HAP-1 (cell line): ENCODE measurements at places on chromosomes 11 and 22.

DNA sequence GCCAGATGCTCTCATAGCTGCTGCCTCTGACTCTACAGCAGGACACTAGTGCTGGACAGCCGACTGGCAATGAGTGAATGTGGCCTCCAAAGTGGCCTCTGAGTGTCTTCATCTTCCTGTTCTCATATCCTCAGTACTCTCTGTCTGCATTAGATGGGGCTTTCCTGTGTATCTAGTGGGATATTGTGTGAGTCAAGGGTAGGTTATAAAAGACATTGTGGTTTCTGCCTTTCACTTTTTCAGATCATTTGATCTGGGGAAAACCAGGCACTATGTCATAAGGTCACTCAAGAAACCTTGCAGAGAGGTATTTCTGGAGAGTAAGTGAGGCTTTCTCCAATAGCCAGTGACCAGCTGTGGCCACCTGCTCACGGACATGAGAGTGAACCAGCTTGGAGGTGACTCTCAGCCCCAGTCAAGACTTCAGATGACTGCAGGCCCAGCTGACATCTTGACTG is 333.6 kb upstream of the NCAM1 start:
- no peak for DNase-seq

DNA sequence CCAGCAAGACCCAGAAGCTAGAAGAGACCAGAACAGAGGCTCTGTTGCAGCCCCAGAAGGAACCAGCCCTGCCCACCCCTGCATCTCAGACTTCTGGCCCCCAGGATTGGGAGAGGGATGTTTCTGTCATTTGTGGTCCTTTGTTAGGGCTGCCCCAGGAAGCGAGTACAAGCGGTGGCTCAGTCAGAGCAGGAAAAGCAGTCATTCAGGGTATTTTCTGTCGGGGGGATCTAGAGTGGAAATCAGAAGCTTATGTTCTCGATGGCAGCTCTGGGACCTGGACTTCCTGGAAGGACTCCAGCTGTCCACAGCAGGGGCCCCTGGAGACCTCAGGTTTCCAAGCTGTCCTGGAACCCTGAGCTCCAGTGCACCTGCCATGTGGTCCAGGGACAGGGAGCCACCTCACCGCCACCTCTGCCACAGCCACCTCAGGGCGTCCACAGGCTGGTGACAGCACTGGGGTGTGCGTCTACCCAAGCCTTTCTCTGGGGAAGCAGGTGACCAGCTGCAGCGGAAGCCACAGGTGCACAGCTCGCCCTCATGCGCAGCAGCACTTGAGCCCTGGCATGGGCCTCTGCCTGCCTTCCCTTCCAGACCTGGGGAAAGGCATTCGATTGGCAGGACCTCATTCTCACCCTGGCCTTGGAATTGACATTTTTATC is 2.6 kb downstream of the KRTAP5-5 start:
- no peak for DNase-seq

GRCh38 chr11:69921128-69922014 is 102.2 kb upstream of the FGF3 start:
- no peak for DNase-seq

DNA sequence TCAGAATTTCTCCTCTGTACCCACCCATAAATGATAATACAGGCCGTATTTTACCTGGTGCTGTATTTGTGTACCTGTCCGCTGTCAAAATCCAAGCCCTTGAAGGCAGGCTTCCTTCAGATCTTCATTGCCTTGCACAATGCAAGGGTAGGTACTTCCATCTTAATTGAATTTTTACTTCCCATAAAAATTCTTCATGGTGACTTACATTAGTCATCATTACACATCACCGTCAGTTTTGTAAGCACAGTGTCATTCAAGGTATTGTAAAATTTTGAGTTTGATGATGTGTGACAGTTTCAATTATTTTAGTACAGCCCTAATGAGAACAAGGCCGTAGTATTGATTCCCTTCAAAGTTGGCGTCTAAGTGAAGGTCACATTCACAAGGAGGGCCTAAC is 770 bp upstream of the TSG101 start:
- DNase-seq = no peak

DNA sequence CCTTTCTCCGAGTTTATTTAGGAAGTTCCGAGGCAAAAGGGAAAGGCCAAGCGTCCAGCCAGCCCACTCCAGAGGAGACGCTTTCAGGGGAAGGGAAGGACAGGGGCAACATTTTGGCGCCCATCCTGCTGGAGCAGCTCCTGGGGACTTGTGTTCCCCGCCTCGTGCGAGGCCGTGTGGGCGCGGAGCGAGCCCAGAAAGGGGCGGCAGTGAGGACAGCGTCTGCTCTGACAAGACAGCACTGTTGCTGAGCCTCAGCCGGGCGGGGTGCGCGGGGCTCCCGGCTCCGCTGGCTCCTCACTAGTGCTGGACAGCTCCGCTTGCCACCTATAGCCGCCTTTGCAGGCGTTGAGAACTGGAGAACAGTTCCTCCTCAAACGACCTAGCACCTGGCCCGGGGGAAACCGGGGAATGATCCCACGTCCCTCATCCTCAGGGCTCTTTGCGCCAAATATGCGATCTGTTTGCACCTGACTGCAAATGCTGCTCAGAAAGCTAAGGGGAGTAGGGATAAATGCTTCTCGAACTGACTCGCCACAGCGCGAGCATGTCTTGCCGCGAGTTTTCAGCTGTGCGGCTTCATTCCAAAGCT is 722 bp upstream of the GUCY1A2 start:
- no peak for DNase-seq

DNA sequence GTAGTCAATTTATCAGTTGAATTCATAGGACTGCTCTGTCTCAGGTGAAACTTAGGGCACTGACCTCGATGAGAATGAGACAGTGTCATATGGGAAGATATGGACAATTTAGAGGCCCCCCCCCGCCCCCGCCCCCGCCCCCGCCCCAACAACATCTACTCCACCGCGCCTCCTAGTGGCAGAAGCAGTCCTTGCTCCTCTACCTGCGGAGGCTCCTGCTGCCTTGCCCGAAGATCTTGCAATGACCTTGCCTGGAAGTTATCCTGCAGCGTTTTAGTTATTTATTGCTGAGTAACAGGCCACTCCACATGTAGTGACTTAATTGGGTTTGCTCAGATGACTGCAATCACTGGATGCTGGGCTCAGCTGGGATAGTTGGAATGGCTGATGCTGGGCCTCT is 15.2 kb downstream of the SERPINH1 start:
- DNase-seq = peak; percentile 79

DNA sequence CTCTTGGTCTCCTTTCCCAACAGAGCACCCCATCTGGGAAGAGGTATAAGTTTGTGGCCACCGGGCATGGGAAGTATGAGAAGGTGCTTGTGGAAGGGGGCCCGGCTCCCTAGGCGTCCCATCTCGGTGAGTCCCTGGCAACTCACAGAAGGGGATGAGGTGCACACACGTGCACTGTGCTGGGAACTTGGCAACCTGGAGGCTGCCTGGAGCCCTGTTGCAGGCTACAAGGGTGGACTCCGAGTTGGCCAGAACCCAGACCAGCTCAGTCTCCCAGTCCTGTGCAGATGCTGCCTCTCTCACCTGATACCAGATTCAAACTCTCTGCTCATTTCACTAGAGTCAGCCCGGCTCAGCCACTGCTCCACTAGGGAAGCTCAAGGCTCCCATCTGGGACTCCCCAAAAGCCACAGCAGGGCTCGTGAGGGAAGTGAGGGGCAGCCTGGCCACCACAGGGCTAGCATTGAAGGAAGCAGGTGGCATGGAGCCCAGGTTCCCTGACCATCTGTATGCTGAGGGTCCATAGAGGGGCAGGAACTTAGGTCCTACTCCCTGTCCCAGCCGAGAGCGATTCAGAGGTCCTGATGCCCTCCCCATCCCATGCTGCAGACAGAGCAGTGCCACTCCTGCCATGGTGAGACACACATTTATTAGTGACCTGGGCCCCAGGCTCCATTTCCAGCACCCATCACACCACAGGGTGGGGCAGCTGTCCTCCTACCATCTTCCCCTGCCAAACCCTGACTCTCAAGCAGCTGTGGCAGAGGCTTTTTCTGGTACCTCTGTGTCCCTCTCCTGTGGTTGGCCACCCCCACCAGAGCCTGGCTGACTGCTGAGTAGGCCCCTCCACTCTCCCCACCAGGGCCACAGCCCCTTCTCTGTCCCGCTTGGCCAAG is 4.0 kb downstream of the PRR33 start:
- no peak for DNase-seq

DNA sequence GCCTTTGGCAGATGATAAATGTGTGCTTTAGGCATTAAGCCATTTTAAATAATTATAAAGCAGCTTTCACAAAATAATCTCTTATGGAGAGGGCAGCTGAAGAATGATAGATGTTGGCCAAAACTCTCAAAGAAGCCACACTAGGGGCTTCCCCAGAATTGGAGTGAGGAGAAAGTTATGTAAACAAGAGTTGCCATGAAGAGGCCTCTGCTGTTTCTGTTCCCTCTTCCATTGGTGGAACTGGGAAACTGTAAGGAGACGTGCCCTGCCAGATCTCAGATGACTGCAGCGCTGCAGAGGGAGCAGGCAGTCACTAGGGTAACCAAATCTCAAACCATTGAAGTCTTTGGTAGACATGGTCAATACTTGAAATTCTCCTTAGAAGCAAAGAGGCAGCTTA is 19.4 kb upstream of the APLP2 start:
- no peak for DNase-seq

DNA sequence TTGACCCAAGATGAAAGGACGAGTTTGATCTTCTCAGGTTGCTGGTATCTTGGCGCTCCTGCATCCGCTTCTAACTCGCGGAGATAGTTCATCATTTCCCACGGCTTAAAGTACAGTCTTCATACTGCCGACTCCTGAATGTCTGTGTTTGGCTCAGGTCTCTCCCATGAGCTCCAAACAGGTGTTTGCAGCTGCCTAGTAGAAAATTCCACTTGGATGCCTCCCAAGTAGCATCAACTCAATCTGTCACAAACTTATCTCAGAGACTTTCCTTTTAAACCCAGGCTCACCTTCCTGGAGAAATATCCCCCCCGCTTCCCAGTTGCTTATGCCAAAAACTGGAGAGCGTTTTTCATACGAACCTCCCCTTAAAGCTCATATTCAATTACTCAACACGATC is 986.5 kb downstream of the TBC1D22A start:
- DNase-seq = no peak

- DNase-seq = peak; percentile 63
These were observed 915 bp downstream of the FEZ1 start for GRCh38 chr11:125494974-125495725.
